Fibroblast of villous mesenchyme (primary cell): ENCODE measurements at places on chromosomes 6 and 20.

DNA sequence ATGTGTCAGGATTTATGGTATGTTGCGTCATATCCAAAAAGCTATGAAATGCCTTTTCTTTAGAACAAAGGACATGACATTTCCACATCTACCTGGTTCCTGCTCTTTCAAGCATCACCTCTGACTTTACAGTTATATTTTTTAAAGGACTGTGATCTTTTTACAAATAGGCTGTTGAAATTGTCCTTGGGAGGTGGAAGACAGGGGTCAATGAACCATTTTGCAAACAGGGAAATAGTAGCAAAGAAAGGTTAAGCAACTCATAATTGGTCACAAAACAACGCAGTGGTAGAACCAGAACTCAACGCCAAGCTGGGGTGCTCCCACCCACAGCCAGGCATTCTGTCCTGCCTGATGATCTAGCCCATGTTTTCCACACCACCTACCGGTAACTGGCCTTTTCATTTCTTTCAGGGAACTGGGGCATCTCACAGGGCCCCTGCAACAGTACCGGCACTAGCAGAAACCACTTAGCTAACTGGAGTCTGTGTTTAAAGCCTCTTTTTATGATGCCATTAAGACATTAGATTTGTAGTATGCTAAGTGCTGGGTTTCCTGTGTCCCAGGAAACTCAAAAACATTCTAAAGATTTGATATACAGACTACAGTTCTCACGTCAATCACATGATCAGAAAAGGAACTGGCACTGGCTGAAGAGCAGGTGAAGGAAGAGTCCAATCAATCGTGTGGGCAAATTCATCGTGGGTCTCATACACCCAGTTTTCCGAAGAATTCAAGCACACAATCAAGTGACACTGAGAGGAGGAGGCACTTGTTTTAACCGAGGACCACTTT, 13.9 kb downstream of the ZNF217 start:
- peak; percentile 85 for DNase-seq

GRCh38 chr20:51828762-51829161, 26.4 kb upstream of the SALL4 start:
- DNase-seq = no peak

DNA sequence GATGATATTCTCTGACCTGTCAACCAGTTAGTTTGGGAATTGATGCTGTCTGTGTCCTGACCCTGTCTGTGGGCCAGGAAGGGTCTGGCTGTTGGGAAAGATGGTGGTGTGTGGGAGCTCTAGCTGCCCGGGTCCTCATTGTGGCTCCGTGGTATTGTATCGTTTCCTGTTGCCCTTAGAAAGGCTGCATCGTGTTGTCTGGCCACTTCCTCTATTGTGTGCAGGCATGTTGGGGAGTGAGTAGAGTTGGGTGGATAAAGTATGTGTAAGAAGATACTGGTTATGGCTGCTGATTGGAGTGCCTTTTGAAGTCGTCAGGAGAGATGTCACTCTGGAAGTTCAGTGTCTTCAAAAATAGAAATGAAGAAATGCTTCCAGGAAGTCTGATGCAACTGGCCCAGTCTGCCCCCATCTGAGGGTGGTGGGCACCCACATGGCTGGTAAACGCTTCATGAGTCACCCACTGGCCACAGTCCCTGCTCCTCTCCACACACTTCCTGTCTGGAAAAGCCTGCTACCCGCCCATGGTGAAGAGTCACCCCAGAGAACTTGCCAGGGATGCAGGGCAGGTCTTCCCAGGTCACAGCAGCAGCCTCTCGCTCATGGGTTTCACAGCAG, 27.9 kb downstream of the PPARD start:
- DNase-seq = peak; percentile 93

GRCh38 chr6:141290941-141291721, 841.6 kb upstream of the GJE1 start:
- no peak for DNase-seq

DNA sequence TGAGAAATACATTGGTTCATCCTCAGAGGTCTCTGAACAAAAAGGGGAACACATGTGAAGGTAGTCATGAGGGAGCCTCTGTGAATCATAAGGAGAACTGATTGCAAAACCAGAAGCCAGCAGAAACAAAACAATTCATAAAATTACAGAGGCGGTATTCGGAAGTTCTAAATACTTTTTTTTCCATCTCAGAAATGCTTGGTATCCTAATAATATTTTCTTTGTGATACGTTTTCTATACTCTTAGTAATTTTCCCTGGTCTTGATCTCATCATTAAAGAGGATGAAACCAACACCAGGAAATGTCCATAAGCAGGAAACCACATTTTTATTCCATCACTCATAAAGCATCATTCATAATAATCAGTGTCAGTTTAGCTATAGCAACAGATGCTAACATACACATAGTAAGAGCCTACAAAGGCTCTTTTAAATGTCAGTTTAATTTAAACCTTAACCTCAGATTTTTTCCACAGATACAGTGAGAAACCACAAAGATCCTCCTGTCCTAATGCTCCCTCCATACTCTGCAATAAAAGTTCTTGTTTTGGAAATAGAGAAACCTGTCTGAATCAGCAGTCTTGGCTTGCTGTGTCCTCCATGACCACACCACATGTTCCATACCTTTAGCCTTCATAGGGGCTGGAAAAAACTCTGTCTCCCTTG, 29.2 kb downstream of the SGK1 start:
- DNase-seq = peak; percentile 97
